Tongue (tissue), 3 donors: ENCODE measurements at places on chromosomes 16 and 17.
A peak's percentile ranks its signal among the peaks of the same experiment; 100 is the strongest.

GRCh38 chr16:30786936-30787612 lies at the start of gene ZNF629:
ZNF629 (minus strand) TSS chr16:30787205; CDS start chr16:30784482, 2,723 bp downstream.
- DNase-seq: peak; percentile 90

DNA sequence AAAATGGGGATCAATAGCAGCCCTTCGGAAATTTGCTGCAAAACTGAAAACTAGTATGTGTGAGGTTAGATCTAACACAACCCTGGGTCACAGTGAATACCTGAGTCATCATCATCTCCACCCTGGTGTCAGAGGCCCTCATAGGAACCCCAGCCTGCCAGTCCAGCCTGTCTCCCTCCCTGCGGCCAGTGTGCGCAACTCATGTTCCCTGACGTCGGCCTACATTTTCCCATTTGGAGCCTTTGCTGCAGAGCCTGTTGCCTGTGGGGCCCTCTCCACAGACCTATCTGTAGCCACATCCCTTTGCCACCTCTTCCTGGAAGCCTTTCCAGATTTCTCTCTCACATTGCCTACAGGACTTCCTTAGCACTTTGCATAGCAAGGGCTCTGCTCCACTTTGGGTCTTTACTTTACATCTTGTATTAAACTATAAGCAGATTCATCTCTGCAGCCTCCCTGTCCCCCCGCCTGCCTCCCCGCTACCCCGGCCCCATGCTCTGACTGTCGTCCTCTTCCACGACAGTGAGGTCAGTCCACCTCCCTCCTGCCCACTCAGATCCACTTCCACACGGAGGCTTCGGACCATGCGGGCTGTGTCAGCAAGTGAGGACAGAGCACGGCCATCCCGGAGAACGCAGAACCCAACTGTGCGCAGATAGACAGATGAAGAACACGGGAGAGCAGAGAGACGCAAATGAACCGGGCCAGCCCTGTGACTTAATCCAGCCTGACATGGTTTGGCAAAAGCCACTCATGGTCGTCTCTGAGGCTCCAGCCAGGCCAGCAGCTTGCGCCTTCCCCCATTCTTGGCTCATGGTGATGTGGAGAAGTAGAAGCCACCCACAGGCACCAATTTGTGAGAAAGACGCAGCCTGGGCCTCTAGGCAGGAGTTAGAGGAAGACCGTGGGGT lies 31.0 kb downstream of the NGFR start:
- DNase-seq: peak; percentile 73

DNA sequence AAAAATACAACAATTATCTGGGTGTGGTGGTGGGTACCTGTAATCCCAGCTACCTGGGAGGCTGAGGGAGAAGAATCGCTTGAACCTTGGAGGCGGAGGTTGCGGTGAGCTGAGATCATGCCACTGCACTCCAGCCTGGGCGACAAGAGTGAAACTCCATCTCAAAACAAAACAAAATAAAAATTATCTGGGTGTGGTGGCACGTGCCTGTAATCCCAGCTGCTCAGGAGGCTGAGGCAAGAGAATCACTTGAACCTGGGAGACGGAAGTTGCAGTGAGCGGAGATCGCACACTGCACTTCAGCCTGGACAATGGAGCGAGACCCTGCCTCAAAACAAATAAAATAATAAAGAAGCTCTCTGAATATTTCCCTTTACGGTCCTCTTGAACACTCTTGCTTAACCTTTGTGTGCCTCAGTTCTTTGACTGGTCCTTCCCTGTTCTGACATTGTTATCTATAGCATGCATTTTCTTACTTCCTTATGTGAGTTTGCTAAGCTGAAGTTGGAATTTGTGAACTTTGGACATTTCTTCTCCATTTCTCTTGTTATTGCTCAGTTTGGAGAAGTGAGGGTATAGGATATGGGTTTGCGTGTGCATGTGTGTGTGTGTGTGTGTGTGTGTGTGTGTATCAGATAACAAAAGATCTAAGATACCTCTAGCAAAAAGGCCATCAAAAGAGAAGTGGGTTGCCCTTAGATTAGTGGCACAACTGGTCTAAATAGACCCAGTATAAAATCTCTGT lies 29.7 kb upstream of the WSB1 start:
- no peak for DNase-seq

- no peak for DNase-seq
Measured at GRCh38 chr17:4534515-4534914, 20.7 kb downstream of the MYBBP1A start.

- DNase-seq: no peak
Measured at GRCh38 chr17:66449418-66449977, 147.1 kb downstream of the PRKCA start.

- no peak for DNase-seq
Measured at GRCh38 chr17:80701730-80702129, 157.1 kb downstream of the RPTOR start.

- DNase-seq: no peak
Measured at GRCh38 chr16:7998789-7999453, 591.4 kb downstream of the TMEM114 start.

- peak; percentile 88 for DNase-seq
Measured at GRCh38 chr16:57802341-57803133, at the start of gene KIFC3. KIFC3 (minus strand) TSS chr16:57802491; CDS start chr16:57798243, 4,248 bp downstream.

- DNase-seq: no peak
Measured at GRCh38 chr17:75526555-75527270, 1.2 kb downstream of the LLGL2 start.

DNA sequence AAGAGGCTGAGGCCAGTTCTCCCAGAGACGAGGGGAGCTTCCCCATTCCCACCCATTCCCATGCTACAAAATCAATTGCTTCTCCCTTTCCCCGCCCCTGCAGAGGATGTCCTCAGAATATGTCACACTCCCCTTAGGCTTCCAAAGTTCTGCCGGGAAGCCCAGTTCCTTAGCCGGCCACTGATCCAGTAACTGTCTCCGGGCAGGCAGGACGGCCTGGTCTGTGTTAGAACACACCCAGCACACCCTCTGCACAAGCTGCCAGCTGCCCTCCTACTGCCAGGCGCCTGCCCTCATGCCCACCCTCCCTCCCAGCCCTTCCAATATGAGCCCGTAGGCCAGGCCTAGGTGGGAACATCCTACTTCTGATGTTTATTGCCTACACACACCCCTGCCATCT lies 31.1 kb downstream of the SGSM2 start:
- no peak for DNase-seq

DNA sequence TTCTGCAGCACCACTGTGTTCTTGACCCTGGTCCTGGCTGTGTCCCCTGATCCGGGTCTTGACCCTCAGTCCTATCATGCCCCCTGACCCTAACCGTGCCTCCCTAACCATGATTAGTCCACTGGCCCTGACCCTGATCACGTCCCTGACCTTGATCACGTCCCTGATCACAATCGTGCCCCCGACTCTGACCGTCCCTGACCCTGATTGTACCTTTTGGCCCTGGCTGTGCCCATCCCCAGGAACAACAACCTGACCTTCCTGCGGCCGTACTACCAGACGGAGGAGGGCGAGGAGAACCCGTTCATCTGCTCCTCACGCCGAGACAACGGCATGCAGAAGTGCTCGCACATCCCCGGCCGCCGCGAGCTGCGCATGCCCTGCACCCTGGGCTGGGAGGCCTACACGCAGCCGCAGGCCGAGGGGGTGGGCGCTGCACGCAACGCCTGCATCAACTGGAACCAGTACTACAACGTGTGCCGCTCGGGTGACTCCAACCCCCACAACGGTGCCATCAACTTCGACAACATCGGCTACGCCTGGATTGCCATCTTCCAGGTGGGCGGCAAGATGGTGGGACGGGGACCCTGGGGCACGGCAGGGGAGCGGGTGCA lies 24.9 kb downstream of the TPSG1 start:
- no peak for DNase-seq

GRCh38 chr16:54077050-54077821 lies 209.4 kb downstream of the IRX3 start:
- no peak for DNase-seq

- no peak for DNase-seq
Measured at GRCh38 chr16:18932243-18932987, 6.2 kb upstream of the SMG1 start.
